ENCODE measurements at places on chromosomes 1 and 21. TPM values are rescaled to one million over a fixed set of nuclear protein-coding genes. Genes with fewer than 3 reads are reported as not detected.
A peak's percentile ranks its signal among the peaks of the same experiment; 100 is the strongest.

GRCh38 chr21:38114717-38115333 lies 142.0 kb upstream of the KCNJ15 start:
- H3K27ac ChIP-seq: no peak overlapping the region
- no peak for DNase-seq
- no peaks in the 10 kb centered on the region for H3K36me3 ChIP-seq
- H3K4me3 ChIP-seq: no peak overlapping the region
- peaks cover 22% of the 10 kb centered on the region for H3K27me3 ChIP-seq
- H3K4me1 ChIP-seq: no peaks in the 10 kb centered on the region

GRCh38 chr1:29408831-29409605 lies 172.7 kb downstream of the PTPRU start:
- H3K4me3 ChIP-seq: no peak overlapping the region
- H3K36me3 ChIP-seq: no peaks in the 10 kb centered on the region
- H3K27me3 ChIP-seq: no peaks in the 10 kb centered on the region
- DNase-seq: no peak
- no peak overlapping the region for H3K27ac ChIP-seq

DNA sequence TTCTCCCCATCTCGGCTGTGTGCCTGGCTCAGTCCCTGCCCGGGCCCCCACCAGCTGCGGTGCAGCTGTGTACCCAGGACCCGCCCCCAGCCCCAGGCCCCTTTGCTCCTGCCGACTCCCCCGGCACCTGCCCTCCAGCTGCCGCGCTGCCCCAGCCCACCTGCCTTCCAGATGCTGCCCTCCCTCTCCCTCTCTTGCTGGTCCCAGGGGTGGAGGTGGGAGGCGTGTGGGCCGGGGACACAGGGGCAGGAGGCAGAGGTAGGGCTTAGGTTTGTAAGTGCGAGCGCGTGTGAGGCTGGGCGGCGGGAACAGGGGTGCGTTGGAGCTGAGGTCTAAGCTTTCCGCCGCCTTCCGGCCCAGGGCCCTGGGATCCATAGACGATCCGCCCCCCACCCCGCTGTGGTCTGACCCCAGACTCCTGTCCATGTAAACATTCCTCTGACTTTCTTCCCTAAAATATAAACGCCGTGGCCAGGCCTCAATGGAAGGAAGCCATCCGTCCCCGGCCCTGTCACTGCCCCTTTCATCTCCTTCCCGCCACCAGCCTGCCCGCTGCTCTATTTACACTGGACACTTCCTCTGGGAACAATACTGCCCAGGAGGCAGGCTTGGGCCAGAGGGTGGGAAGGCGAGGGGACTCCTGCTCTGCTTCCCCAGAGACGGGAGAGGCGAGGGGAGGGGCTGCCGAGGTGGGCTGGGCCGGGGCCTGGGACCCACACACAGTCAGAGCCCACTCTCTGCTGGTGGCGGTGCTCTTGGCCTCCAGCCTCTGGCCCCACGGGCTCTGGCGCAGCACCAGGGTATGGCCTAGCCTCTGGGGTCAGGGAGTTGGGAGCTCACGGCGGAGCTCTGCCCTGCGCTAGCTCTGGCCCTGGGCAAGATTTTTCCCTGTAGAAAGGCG lies 128.3 kb downstream of the CASZ1 start:
- H3K4me3 ChIP-seq: no peak overlapping the region
- no peaks in the 10 kb centered on the region for H3K27me3 ChIP-seq
- peaks cover 2% of the 10 kb centered on the region for H3K4me1 ChIP-seq
- H3K36me3 ChIP-seq: peaks cover 12% of the 10 kb centered on the region
- DNase-seq: no peak

DNA sequence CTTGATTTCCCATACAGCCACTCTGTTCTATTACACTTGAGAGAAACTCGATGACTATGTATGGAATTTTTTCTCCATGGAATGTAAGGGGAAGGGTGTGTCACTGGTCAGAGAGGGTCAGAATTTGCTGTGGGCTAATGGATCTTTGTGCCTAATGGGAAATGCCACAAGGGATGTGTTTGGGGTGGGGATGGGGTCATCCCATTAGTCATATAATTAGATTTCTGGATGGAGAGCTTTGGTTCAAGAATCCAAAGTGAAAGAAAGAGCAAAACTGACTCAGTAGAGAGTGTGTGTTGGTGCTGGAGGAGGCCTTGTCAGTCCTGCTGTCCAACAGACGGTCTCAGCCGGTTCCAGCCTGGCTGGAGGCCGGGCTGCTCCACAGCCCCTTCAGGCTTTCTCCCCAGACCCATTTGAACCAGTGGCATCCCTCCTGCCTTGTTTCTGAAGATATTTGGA lies 86.4 kb downstream of the LAMC2 start:
- DNase-seq: no peak
- H3K36me3 ChIP-seq: no peaks in the 10 kb centered on the region
- no peak overlapping the region for H3K4me3 ChIP-seq
- H3K27me3 ChIP-seq: no peaks in the 10 kb centered on the region
- no peaks in the 10 kb centered on the region for H3K4me1 ChIP-seq

DNA sequence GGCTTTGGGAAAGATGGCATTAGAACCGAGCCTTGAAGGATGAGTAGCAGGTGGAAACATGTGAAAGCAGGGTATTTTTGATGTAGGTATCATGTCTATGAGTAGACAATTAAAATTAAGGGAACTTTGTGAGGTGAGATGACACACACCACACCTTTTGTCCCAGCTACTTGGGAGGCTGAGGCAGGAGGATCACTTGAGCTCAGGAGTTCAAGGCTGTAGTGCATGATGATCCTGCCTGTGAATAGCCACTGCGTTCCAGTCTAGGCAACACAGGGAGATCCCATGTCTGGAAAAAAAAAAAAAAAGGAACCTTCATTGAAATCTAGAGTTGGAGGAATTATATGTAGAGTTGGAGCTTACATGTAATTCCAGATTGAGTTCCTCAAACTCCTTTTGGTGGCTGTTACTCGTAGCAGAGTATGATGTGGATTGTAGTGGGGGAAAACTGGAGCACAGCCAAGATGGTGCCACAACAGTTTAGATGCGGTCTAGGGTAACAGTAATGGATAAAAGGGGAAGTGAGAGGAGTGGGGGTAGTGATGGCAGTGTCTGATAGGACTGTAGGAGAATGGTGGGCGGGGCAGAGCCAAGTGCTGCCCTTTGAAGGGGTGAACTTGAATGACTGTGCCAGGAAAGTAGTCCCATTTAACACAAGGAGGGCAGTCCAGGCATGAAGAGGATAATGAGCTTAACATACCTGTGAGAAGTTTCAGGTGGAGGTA lies 17.4 kb downstream of the AK4 start:
- DNase-seq: no peak
- no peaks in the 10 kb centered on the region for H3K27me3 ChIP-seq
- no peak overlapping the region for H3K27ac ChIP-seq
- H3K36me3 ChIP-seq: no peaks in the 10 kb centered on the region
- H3K4me3 ChIP-seq: no peak overlapping the region

GRCh38 chr1:224730965-224731364 lies 114.8 kb downstream of the CNIH3 start:
- H3K36me3 ChIP-seq: no peaks in the 10 kb centered on the region
- peaks cover 19% of the 10 kb centered on the region for H3K4me1 ChIP-seq
- H3K27me3 ChIP-seq: no peaks in the 10 kb centered on the region
- no peak overlapping the region for H3K4me3 ChIP-seq

GRCh38 chr21:35015435-35016024 lies 33.6 kb downstream of the RUNX1 start:
- no peak for DNase-seq
- no peaks in the 10 kb centered on the region for H3K27me3 ChIP-seq
- H3K27ac ChIP-seq: no peak overlapping the region
- H3K36me3 ChIP-seq: no peaks in the 10 kb centered on the region
- no peak overlapping the region for H3K4me3 ChIP-seq
- H3K4me1 ChIP-seq: peaks cover under 1% of the 10 kb centered on the region

GRCh38 chr1:226677027-226678020 lies 61.8 kb downstream of the ITPKB start:
- no peaks in the 10 kb centered on the region for H3K27me3 ChIP-seq
- H3K4me1 ChIP-seq: peaks cover 98% of the 10 kb centered on the region
- peak overlapping the region; percentile 19 for H3K4me3 ChIP-seq
- H3K27ac ChIP-seq: peak overlapping the region; percentile 92
- DNase-seq: peak; percentile 43
- no peaks in the 10 kb centered on the region for H3K36me3 ChIP-seq

GRCh38 chr1:30782361-30783255 lies 25.0 kb upstream of the LAPTM5 start:
- no peak for DNase-seq
- H3K27ac ChIP-seq: no peak overlapping the region
- H3K27me3 ChIP-seq: no peaks in the 10 kb centered on the region
- H3K4me3 ChIP-seq: no peak overlapping the region
- H3K4me1 ChIP-seq: no peaks in the 10 kb centered on the region

- H3K4me1 ChIP-seq: no peaks in the 10 kb centered on the region
- no peak for DNase-seq
- no peak overlapping the region for H3K4me3 ChIP-seq
- H3K27me3 ChIP-seq: peaks cover 96% of the 10 kb centered on the region
Observed at GRCh38 chr1:20367626-20368025, 77.0 kb downstream of the VWA5B1 start.

GRCh38 chr1:154821083-154821482 lies 49.0 kb downstream of the KCNN3 start:
- peaks cover 14% of the 10 kb centered on the region for H3K4me1 ChIP-seq
- H3K36me3 ChIP-seq: no peaks in the 10 kb centered on the region
- no peak overlapping the region for H3K4me3 ChIP-seq
- H3K27me3 ChIP-seq: no peaks in the 10 kb centered on the region

GRCh38 chr1:162977944-162978568 lies 91.1 kb upstream of the RGS4 start:
- H3K27ac ChIP-seq: no peak overlapping the region
- no peaks in the 10 kb centered on the region for H3K4me1 ChIP-seq
- no peaks in the 10 kb centered on the region for H3K27me3 ChIP-seq
- no peaks in the 10 kb centered on the region for H3K36me3 ChIP-seq
- no peak overlapping the region for H3K4me3 ChIP-seq

GRCh38 chr1:87074001-87074795 lies 159.8 kb downstream of the HS2ST1 start:
- DNase-seq: no peak
- H3K36me3 ChIP-seq: no peaks in the 10 kb centered on the region
- H3K27me3 ChIP-seq: no peaks in the 10 kb centered on the region
- no peak overlapping the region for H3K4me3 ChIP-seq
- no peak overlapping the region for H3K27ac ChIP-seq
- H3K4me1 ChIP-seq: no peaks in the 10 kb centered on the region

- no peak overlapping the region for H3K27ac ChIP-seq
- H3K27me3 ChIP-seq: no peaks in the 10 kb centered on the region
- no peak overlapping the region for H3K4me3 ChIP-seq
- no peaks in the 10 kb centered on the region for H3K4me1 ChIP-seq
- DNase-seq: no peak
Observed at GRCh38 chr1:245483247-245483646, 328.5 kb downstream of the KIF26B start.

GRCh38 chr1:227437495-227438008 lies 119.3 kb upstream of the CDC42BPA start:
- no peaks in the 10 kb centered on the region for H3K27me3 ChIP-seq
- H3K27ac ChIP-seq: no peak overlapping the region
- peak overlapping the region; percentile 54 for H3K4me3 ChIP-seq
- H3K4me1 ChIP-seq: peaks cover 4% of the 10 kb centered on the region
- H3K36me3 ChIP-seq: no peaks in the 10 kb centered on the region

DNA sequence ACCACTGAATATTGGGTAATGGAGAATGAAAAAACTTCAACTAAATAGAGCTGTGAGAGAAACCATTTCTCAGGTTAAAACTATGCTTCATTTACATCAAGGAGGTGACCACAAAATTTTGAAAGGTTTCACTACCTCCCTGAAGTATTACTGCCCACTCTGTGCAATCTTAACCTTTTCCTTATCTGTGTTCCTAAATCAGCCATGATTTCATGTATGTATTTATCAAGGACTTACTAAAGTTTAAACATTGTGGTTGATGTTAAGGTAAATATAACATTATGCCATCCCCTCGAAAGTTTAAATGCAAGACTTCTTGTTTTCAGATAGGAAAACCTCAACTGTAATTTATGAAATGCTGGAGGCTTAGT lies 84.4 kb downstream of the CLEC20A start:
- DNase-seq: no peak
- H3K36me3 ChIP-seq: no peaks in the 10 kb centered on the region
- H3K27ac ChIP-seq: no peak overlapping the region
- H3K27me3 ChIP-seq: no peaks in the 10 kb centered on the region
- peaks cover 27% of the 10 kb centered on the region for H3K4me1 ChIP-seq

DNA sequence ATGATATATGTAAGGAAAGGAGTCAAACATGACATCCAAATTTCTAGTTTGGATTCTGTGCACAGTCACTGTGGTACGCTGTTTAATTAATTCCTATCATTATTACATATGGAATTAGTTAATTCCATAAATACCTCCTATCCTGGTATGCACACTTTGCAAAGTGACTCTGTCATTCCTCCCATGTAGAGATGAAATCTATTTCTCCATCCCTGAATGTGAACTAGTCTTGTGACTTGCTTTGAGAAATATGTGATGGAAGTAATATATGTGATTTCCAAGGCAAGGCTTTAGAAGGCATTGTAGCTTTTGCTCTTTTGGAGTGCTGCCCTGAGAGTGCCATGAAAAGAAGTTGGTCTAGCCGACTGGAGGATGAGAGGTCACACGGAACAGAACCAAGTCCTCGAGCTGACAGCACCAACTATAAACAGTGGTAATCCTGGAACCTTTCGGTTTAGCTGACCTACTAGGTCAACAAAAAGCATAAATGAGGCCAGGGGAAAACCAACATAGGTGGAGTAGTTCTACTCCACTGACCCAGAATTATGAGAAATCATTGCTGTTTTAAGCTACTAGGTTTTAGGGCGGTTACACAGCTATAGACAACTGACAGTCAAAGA lies 1.5 kb downstream of the SELENOF start:
- H3K4me3 ChIP-seq: no peak overlapping the region
- H3K27me3 ChIP-seq: no peaks in the 10 kb centered on the region
- H3K27ac ChIP-seq: no peak overlapping the region
- H3K36me3 ChIP-seq: peaks cover 29% of the 10 kb centered on the region
- peaks cover 47% of the 10 kb centered on the region for H3K4me1 ChIP-seq

DNA sequence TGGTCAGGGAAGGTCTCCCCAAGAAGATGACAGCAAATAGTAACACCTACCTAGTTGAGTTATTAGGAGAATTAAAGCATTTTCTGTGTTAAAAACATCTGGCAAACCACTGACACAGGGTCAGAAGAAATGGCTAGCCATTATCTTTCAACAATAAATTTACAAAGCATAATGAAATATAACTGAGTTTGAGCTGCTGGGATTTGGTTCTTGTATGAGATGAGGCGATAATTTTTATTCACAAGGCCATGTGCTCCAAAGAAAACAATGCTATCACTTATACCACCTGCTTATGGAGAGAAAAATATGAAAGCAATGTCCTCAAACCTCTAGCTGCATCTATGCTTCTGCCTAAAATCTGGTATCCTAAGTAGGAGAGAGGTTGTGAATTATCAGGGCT lies 202.3 kb downstream of the CRB1 start:
- no peaks in the 10 kb centered on the region for H3K4me1 ChIP-seq
- no peak overlapping the region for H3K4me3 ChIP-seq
- H3K27ac ChIP-seq: no peak overlapping the region
- H3K36me3 ChIP-seq: no peaks in the 10 kb centered on the region
- no peaks in the 10 kb centered on the region for H3K27me3 ChIP-seq
- DNase-seq: no peak

CRP gene
- not detected for total RNA-seq

TAGLN2 gene
- 325 TPM for total RNA-seq

RBM11 gene
- 0.40 TPM for total RNA-seq

VSIG8 gene
- total RNA-seq: 1.6 TPM

LEPR gene
- 10.5 TPM for total RNA-seq

PKLR gene
- 0.18 TPM for total RNA-seq

COL16A1 gene
- 23.5 TPM for total RNA-seq
